ENCODE measurements at places on chromosomes 12 and 14.
A peak's percentile ranks its signal among the peaks of the same experiment; 100 is the strongest.

DNA sequence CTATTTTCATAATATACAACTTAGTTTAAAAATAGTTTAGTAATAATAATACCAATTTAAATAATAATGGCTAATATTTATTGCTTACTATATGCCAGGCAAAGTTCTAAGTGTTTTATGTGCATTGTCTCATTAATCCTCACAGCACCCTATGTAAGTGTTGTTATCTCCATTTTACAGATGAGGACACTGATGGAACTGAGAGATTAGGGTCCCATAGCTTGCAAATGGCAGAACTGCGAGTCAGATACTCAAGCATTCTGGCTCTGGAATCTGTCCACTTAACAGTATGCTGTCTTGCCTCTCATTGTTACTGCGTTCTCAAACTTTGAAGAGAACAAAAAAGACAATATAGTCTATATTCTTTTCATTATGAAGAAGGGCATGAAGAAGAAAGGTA, 19.0 kb downstream of the AP5M1 start:
- DNase-seq = no peak

DNA sequence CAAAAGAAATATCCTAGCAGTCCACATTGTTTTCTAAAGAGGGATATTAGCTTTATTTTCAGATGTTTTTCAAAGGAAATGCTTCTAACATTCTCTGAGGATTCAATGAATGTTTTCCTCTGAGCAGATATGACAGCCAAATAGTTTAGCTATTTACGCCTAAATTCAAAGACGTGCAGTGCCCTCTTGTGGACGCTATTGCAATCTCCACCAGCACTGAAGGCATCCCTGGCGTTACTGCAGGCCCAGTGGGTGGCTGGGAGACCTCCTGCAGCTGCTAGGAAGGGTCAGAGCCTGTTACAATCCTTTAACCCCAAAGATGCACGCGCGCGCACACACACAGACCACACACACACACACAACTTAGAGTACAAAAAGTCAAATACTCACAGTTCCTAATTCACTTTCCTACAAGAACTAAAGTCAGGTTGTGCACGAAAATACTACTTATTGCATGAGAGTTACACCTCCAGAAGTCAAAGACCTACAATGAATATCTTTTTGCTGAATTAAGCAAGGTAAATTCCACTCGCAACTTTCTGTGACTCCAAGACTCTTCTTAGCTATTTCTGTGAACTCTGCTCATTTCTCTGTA, 589.3 kb upstream of the TMEM132C start:
- DNase-seq = peak; percentile 27

DNA sequence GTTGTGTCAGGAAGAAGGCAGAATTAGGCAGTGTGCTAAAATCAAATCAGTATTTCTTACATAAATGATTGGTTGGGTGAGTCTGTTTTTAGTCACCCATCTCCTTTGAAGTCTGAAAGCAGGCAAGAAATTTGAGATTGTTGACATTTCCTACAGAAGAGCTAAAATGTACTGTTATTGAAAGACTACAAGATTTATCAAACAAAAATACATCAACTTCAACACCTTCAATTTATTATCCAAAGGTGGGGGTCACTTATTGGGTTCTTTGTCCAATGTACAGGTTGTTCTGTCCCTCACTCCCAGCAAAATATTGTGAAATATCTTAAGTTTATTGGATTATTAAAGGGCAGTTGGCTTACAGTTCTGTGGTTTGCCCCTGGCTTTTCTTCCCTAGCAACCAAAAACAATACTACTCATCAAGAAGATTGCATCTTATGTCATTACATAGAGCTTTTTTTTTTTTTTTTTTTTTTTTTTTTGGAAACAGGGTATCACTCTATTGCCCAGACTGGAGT, 20.6 kb upstream of the PKP2 start:
- DNase-seq = no peak

GRCh38 chr14:86442135-86442534, 912.2 kb downstream of the FLRT2 start:
- no peak for DNase-seq

DNA sequence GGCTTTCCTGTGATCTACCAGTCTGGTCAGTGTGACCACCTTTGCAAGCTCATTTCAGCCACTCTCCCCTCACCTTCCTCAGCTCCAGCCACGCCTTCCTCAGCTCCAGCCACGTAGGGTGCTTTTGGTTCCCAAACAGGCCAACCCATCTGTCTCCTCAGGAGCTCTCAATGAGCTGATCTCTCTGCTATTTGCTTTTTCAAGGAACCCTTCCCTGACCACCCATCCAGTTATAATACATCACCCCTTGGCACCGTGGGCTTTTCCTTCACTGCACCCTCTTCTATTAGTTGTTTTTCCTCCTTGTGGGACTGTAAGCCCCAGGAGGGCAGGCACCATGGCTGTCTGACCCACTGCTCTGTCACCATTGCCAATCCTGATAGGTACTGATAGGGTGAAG, 2.3 kb upstream of the PRKCH start:
- DNase-seq = no peak

GRCh38 chr14:98924046-98924445, 348.0 kb downstream of the BCL11B start:
- no peak for DNase-seq

DNA sequence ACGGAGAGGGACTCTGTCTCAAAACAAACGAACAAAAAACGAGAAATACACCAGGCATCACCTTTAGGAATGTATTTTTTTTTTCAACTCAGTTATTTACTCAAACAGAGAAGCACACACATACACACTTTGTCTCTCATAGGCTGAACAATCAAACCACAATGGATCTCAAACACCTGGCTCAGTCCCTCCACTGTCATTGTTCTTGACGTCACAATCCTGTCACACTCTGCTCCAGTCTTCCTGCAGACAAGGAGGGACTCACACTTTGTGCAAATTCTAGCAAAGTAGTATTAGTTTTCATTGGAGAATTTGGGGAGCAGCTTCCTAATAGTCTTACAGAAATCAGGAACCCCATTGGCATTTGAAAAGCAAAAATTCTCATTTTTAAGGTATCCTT, 727.8 kb downstream of the BCL11B start:
- DNase-seq = no peak

DNA sequence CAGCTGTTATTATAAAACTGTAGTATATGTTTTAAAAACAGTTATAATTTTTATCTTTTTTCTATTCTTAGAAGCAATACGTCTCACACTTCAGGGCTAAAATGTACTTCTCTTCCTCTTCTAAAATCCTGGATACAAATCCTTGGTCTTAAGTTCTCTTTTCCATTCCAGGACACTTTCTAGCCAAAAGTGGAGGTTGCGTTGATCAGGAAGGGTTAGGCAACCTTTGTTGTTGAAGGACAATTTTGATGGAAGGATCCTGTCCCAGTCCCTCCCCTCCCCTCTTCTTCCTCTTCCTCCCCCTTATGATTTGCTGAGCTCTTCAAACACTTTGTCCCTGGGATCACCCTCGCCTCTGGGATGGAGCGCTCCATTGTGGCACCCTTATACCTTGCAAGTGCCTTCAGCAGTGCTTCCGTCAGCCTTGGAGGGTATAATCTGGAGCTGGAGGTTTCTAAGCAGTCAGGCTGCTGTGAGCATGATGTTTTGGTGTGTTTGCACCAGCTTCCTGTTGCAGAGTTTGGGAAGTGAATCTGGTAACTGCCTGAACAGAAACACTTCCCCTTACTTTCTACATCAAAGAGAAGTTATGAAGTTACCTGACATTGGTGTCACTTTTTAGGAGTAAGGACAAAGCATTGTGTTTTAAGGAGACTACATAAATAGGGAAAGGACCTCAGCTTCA, 87.4 kb upstream of the SLC38A2 start:
- DNase-seq = no peak

- DNase-seq = no peak
These were observed 814.4 kb downstream of the FSCB start for GRCh38 chr14:43692706-43693105.

- no peak for DNase-seq
These were observed 5.5 kb downstream of the KRT74 start for GRCh38 chr12:52568111-52568510.

DNA sequence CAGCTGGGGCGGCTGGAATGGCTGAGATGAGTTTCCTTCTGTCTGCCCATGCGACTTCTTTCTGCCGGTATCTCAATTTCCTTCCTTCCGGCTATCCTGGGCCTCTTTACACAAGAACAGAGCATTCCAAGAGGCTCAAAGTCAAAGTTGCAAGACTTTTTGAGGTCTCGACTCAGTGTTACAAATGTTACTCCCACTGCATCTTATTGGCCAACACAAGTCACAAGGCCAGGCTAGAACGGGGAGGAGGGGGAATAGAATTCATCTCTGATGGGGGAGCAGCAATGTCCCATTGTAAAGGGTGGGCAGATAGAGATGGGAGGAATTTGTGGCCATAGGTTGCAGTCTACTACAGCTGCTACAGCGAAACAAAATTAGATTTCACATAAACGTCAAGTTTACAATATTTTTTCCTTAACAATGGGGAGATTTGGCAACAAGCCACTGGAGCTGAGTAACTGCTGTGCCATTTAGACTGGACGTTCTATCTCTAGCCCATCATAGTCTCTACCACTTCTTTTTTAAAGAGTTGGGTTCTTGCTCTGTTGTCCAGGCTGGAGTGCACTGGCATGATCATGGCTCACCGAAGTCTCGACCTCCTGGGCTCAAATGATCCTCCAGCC, 9.5 kb upstream of the NYNRIN start:
- no peak for DNase-seq
